EH (cell line): ENCODE measurements at places on chromosomes 6 and 20.

- DNase-seq, result no peak
Observed at GRCh38 chr6:37033819-37034795, 28.7 kb downstream of the FGD2 start.

DNA sequence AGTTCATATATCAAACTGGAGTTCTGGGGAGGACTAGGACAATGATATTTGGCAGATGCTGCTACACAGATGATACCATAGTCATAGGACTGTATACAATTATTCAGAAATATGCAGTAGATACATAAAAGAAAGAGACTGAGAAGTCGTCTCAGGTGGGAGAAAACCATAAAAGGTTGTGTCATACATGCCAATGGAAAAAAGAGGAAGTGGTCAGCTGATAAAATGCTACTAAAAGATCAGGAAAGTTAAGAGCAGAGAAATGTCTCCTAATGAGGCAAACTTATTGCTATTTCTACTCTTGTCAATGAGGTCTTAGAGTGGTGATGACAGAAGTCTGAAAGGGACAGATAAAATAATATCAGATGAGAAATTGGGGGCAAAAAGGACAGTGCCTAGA lies 407.6 kb downstream of the COL12A1 start:
- no peak for DNase-seq

GRCh38 chr6:138716971-138717665 lies 56.5 kb upstream of the CCDC28A start:
- DNase-seq, result no peak

DNA sequence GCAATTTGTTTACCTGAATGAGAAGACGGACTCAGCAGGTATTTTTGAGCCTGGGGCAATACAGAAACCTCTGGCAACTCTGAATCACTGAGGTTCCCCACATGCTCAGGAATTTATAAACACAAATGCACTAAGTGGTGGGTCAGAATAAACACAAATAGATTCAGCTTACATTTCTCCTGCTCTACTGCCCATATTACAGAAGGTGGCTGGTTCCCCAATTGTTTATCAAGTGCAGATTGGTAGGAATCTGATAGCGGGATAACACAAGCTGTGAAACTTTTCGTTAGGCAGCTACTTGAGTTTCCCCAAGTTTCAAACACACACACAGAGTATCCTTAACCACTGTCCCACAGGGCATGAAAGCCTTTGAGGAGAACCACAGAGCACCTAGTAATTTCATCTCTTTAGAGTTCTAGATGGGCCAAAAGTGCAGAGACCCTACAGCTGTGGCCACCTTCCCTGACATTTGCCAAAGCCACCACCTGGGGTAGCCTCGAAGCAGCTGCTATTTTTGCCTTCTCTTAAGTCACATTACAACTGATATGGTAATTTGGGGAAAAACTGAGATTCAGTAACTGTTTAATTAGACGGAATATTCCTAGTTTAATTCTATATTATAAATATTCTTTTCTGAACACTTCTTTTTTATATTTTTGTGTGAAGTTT lies 204.2 kb upstream of the PTCHD4 start:
- no peak for DNase-seq

DNA sequence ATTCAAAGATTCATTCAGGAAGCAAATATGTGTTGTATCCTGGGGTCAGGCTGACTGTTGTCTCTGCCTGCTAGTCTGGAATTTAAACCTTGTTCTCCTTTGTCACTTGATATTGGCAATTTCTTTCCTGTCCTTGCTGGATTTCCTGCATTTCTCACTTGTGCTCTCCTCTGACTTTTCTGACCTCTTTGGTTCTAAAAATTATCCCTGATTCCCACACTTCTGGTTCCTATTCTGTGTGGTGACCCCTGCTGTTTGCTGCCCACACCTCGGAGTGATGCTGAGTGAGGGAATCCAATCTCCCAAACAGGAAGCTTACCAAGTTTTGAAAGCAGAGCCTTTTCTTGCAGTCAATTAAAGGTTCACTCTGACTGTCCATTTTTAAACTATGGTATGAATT lies 345.3 kb downstream of the CDKAL1 start:
- DNase-seq, result peak; percentile 15

- DNase-seq, result no peak
Observed at GRCh38 chr6:15143086-15143485, 102.8 kb upstream of the JARID2 start.

DNA sequence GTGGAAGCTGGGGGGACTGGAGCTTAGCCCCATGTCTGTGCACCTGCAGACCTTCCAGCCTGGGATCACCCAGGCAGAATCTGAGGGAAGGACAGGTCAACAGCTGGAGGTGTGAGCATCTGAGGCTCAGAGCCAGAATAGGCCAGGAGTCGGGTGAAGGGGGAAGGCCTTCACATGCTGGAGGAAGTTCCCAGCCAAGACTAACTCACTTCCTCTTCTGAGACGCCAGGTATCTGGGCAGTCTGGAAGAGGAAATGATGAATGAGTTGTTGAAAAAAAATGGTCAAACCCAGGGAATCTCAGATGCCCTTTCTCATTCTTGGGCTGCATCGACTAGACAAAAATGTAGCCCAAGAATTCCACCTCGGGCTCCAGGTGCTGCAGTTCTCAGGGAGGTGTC lies 73.6 kb upstream of the TIAM2 start:
- no peak for DNase-seq
